ENCODE measurements at places on chromosomes 5 and 9.

DNA sequence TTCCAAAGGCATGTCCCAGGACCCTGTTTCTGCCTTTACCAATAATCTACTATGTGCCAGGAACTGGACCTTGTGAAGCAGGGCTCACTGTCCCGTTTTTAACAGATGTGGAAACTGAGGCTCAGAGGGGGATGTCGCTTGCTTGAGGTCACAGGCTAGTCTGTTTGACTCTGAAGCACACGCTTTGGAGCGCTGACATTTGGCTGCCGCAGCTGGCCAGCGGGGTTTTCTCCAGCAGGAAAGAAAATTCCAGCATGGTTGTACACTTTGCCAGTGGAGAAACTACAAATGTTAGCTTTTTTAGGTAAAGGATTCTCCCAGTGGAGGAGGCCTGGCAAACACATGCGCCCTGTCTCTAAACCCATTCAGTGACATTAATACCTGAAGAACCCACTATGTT is 50.5 kb downstream of the SH3PXD2B start:
- no peak for DNase-seq

DNA sequence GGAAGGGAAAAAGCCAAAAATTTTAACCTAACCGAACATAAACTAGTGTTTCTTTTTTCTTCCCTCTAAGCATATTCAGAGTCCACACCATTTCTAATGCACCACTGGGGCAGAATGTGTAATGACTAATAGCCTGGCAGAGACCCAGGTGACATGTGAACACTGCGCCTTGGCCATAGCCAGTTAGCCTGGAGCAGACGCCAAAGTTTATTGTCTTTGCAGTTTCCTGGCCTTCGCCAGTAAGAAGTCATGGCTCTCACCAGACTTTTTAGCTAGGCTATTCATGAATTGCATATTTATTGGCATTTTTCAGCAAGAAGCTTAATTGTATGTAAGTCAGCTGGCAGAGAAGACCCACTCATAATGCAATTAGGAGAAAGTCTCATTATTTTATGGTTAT is 182.8 kb upstream of the SLC27A6 start:
- no peak for DNase-seq

DNA sequence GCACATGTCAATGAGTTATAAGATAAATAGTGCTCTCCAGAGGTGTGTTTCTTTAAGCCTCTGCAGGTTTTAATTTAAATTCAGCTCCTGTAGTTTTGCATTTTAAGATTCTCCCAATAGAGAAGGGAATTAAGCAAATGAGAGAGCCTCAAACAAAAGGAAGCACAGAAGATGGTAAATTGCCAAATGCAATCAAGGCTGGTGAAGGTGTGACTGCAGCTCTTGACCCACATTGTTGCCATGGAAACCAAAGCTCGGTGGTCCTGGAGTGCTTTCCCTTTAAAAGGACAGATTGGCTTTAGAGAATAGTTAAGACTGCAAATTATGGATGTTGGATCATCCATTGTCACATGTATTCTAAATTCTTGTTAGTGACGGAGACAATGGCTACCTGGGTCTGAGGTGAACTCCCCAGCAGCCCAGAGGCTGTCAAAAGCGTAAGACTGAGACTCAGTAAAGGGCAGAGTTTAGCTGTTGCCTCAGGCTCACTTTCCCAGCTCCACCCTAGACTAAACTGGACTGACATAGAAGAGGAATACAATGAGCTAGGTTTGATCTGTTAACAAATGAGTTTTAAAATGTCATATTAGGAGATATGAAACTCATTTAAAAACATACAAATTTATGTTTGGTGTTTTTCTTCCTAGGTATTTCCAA is 12.3 kb downstream of the GAPT start:
- DNase-seq, result no peak

DNA sequence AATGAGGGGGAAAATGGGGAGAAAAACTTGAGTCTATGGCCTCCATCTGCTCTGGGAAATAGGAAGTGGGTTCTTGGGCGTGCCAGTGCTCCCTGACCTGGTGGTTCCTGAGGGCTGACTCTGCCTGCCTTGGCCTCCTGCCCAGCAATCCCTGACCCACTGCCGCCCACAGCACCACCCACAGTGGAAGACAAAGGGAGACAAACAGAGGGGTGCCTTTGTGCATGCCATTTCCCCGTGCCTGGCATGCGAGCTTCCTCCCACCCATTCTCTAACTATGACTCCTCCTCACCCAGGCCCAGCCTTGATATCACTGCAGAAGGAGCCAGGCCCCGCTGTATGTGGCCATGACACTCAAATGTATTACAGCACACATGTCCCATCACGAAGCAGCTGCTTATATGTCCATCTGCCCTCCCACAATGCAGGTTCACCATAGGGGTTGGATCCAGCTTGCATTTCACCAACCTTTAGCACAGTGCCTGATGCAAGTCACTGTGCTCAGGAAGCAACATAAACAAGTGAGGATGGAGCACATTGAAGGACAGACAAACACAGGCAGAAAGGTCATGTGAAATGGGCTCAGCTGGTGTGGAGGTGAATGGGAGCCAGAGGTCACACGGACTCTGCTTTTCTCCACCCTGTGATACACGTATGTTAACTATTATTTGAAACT is 84.4 kb downstream of the ADRB2 start:
- no peak for DNase-seq

DNA sequence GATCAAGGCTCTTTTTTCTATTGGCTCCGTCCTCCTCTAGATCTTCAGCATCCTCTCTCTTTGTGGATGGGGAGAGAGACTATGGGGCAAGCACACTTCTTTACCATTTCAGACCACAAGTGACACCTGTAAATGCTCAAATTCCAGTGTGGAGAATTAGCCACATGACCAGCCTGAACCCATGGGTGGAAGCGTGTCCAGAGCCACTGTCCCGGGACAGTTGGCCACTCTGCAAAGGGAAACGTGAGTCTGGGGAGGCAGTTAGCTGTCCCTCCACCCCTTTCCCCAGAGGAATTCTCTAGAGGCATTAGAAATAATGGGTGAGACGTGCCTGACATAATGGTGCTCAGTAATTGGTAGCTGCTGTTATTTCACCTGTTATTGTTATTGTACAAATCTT is 40.9 kb downstream of the AMBP start:
- no peak for DNase-seq

DNA sequence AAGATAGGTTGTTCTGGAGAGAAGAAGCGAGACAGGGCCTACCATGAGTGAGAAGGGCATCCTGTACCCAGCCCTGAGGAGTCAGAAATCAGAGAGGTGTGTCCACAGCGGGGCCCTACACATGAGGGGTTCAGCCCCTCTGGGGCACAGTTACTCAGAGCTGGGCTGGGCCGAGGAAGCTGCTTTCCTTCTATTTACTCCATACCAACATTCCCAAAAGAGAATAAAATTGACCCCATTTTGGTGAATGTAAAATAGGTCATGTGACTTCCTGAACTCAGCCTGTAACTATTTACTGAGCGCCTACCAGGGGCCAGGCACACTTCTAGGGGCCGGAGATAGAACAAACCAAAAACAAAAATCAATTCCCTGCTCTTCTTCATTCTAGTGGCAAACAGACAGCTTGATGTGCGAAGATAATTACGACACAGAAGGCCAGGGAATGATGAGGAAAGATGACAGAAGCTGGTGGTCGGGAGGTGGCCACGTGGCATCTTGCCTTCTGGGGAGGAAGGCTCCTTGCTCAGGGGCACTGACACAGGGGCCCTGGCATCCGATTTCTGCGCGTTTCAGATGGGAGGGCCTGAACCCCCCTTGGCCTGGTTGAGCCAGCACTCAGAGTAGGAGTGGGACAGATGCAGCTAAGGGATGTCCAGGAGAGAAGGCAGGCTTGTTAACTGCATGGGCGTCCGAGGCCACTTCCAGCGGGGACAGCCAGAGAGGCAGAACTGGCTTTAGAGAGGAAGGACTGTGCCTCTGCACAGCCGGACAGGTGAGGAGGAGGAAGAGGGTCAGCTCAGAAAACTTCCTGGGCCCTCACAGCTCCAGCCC is 121.8 kb downstream of the NSG2 start:
- DNase-seq, result no peak

GRCh38 chr9:23826120-23826629 is at the start of gene ELAVL2:
Gene ELAVL2, minus strand, starts transcription at chr9:23826240. Its CDS starts 64,006 bp downstream, at chr9:23762234.
- DNase-seq, result no peak

- no peak for DNase-seq
These were observed 178.6 kb downstream of the GAS1 start for GRCh38 chr9:86768709-86769108.

DNA sequence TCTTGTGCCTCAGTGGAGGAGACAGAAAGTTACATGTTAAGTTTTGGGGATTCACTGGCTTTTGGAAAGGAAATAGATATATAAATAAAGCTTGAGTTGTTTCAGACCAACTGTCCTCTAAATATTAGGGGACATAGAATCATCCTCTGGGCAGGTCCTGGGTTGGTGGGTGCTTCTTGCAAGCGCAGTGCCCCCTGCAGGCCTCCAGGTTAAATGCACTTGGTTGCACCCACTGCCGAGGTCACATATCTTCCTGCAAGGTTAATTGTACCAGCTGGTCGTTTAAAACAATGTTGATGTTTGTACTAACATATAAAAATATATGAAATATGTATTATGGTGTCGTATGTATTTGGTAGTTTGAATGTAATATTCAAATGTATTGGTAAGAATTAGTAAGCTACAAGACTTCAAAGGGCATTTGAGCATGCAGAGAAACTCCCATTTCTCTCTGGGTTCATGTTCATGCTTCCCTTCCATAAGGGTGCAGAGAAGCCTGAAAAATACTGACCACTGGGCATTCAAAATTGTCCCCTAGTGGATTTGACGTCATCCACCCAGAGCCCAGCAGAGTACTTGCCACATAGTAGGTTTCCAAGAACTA is 87.0 kb downstream of the ZNF618 start:
- DNase-seq, result no peak

DNA sequence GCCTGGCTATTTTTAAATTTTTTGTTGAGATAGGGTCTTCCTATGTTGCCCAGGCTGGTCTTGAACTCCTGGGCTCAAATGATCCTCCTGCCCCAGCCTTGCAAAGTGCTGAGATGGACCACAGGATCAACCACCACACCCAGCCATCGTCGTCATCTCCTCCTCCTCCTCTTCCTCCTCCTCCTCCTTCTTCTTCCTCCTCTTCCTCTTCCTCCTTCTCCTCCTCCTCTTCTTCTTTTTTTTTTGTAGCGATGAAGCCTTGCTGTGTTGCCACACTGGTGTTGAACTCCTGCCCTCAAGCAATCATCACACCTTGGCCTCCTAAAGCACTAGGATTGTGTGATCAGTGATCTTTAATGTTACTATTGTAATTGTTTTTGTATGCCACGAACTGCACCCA is 49.4 kb upstream of the ERBIN start:
- DNase-seq, result no peak

DNA sequence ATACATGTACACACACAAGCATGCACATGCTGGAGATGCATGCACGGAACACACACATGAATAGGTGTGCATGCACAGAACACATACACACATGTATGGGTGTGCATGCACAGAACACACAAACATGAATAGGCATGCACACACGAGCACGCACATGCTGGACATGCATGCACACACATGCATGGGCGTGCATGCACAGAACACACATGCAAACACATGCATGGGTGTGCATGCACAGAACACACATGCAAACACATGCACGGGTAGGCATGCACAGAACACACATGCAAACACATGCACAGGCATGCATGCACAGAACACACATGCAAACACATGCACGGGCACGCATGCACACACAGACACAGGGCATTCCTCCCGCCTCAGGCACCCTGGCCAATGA is 382.3 kb downstream of the IRX2 start:
- DNase-seq, result no peak

DNA sequence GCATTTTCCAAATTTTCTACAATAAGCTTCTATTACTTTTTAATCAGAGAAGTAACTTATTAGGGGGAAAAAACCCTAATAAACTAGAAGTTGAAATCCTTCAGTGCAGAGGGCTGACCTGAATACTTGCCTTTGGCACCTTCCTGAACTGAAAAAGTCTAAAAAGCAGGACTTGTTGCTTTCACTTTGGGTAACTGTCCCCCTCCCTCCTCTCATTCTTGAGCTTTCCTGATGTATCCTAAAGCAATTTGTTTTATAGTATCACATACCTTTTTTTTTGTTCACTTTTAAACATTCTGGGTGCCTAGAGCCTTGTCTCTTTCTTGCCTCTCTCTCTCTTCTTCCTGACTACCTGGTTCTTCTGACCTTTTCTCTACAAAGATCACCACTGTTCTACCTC is 64.0 kb upstream of the ERBIN start:
- no peak for DNase-seq

- DNase-seq, result no peak
These were observed 27.3 kb upstream of the TGFBI start for GRCh38 chr5:136001466-136001981.

GRCh38 chr9:127731938-127732337 is 3.2 kb downstream of the TOR2A start:
- no peak for DNase-seq

DNA sequence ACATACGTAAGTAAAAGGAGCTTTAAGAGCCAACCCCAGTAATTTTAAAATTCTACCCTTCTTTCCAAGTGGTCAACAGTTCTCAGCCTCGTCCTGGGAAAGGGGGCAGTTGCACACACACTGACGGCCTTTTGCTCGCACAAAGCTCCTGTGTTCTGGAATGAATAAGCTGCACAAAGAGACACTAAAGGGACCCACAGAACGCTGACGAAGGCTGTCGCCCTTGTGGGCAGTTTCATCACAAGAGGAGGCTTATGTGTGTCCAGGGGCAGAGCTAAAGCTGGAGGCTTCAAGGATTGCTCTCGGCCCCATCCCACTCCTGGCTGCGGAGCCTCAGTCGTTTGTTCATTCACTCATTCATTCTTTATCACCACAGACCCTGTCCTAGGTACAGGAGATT is 67.0 kb upstream of the NEK6 start:
- DNase-seq, result no peak

DNA sequence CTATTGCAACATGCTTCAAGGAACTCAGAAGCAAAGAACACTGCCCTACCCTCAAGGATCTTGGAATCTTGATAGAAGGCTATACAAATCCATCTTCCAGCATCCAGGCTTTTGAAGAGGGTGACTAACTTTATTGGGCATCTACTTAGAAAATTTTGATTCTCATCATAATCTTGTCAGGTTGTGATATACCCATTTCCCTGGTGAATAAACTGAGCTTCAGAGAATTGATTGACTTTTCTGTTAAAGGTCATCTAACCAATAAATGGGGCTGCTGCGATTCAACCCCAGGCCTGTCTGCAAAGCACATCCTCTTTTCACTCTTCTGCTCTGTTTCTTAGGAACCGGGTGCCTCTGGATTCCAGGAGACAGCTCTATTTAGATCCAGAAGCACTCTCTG is 19.9 kb upstream of the INSYN2B start:
- no peak for DNase-seq

DNA sequence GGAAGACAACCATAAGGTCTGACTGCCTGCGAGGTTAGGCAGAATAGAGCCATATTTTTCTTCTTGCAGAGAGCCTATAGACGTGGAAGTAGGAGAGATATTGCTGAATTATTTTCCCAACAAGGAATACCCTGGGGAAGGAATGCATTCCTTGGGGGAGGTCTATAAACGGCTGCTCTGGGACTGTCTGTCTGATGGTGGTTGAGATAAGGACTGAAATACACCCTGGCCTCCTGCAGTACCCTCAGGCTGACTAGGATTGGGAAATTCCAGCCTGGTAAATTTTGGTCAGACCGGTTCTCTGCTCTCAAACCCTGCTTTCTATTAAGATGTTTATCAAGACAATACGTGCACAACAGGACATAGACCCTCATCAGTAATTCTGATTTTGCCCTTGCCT is 617.5 kb upstream of the GRIN3A start:
- DNase-seq, result no peak

GRCh38 chr5:72407541-72407940 is 87.4 kb downstream of the PTCD2 start:
- no peak for DNase-seq

- no peak for DNase-seq
These were observed 274.8 kb upstream of the CCNG1 start for GRCh38 chr5:163162645-163163044.

- DNase-seq, result no peak
These were observed 218.0 kb downstream of the MAN2A1 start for GRCh38 chr5:109907731-109908130.

Measured in stimulated activated CD8-positive, alpha-beta memory T cell treated with anti-CD3 and anti-CD28 coated beads, Interleukin-7, amount 100 ng/mL, for 4 hours (primary cell).